ENCODE measurements at places on chromosomes 13 and 19.

GRCh38 chr13:51286135-51287002 is 53.1 kb upstream of the SERPINE3 start:
- DNase-seq: peak; percentile 52

- no peak for DNase-seq
Measured at GRCh38 chr13:28699246-28699645, 19.5 kb downstream of the SLC46A3 start.

DNA sequence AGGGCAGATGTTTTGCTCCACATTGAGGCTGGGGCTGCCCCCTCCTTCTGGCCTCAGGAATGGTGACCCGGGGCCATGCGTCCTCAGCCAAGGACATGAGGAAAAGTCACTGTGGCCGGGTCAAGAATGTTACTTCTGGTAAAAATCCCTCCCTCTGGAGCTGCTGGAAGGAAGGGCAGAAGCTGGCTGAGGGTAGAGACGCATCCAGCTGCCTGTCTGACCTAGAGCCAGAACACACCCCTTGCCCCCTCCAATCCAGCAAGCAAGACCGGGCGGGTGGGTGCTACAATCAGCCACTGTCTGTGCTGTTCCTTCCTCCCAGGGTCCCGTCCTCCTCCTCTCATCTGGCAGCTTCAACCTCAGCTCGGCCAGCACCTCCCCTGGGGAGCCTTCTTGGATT is 59.0 kb downstream of the PTPRS start:
- DNase-seq: no peak

- no peak for DNase-seq
Measured at GRCh38 chr13:66313413-66313812, 916.7 kb downstream of the PCDH9 start.

- DNase-seq: no peak
Measured at GRCh38 chr13:104571161-104571892, 1505.1 kb upstream of the SLC10A2 start.

- no peak for DNase-seq
Measured at GRCh38 chr13:22074403-22074802, 403.5 kb downstream of the FGF9 start.

GRCh38 chr13:37106642-37107041 is 1.2 kb upstream of the CSNK1A1L start:
- no peak for DNase-seq

Data from stimulated activated CD8-positive, alpha-beta memory T cell treated with anti-CD3 and anti-CD28 coated beads, Interleukin-7, amount 100 ng/mL, for 1 hour (primary cell).